CD4-positive, alpha-beta memory T cell (primary cell): ENCODE measurements at places on chromosomes 13 and 19. TPM values are rescaled to one million over a fixed set of nuclear protein-coding genes. Genes with fewer than 3 reads are reported as not detected.
A peak's percentile ranks its signal among the peaks of the same experiment; 100 is the strongest.

DOCK6 gene
- 0.64 TPM for total RNA-seq

DBP gene
- total RNA-seq, result 62.6 TPM

DNA sequence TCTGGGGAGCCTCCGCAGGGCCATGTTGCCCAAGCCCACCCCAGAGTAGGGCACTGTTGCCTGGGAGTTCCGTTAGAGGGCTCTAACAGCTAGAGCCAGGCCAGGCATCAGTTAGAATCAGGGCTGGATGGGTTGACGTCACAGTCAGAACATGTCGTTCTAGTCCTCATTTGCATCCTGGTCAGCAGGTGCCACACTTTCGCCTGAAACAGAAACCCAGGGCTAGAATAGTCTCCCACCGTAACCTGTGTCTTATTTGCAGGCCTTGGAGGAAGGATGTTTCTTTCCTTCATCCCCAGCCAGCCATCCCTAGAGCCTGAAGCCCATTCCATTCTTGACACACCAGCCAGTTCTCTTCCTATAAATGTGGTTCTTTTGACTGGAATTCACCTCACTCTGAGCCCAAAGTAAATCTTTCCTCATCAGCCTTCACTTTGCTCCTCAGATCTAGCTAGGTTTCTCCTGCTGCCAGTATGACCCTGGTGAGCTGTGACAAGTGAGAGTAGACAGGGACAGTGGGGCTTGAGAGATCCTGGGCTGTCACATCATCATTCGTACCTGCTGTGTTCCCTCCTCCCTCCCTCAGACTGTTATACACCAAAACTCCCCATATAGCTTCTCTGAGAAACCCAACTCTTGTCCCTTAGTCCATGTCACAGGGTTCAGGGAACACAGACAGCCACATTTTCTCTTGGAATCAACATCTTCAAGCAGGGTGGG lies 12.2 kb upstream of the CCDC97 start:
- H3K36me3 ChIP-seq, result peaks cover 77% of the 10 kb centered on the region
- no peak overlapping the region for H3K4me3 ChIP-seq
- H3K4me1 ChIP-seq, result peaks cover 78% of the 10 kb centered on the region
- no peaks in the 10 kb centered on the region for H3K27me3 ChIP-seq

- no peaks in the 10 kb centered on the region for H3K36me3 ChIP-seq
- no peak overlapping the region for H3K4me3 ChIP-seq
- H3K4me1 ChIP-seq, result no peaks in the 10 kb centered on the region
- H3K27ac ChIP-seq, result no peak overlapping the region
- DNase-seq, result no peak
Measured at GRCh38 chr13:91144054-91144453, 203.4 kb upstream of the MIR17HG start.

DNA sequence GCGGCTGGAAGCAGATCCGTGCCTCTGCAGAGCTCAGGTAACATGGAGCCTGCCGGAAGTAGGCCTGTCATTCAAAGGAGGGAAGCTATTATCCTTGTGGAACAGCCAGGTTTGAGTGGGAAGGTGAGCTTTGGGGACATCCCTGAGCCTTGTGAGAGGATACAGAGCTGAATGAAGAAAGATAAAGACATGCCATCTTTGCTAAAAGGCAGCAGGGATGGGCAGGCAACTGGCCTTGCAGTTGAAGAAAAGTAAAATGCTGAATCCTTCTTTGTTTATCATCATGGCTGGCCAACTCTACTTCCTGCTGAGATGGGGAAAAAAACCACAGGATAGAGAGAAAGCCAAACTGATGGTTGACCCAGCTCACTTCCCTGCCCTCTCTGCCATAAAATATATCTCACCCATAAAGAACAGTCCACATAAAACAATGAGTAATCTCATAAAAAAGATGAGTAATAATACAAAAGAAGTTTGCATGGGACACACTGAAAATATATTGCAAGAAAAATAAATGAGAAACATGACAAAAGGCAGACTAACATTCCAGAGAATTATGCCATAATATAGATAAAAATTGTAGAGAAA lies 226.3 kb downstream of the DLEU7 start:
- H3K27me3 ChIP-seq, result no peaks in the 10 kb centered on the region
- H3K4me1 ChIP-seq, result no peaks in the 10 kb centered on the region
- no peak for DNase-seq
- no peaks in the 10 kb centered on the region for H3K36me3 ChIP-seq

GRCh38 chr13:33676045-33676989 lies 141.6 kb upstream of the RFC3 start:
- peaks cover 17% of the 10 kb centered on the region for H3K4me1 ChIP-seq
- H3K27me3 ChIP-seq, result no peaks in the 10 kb centered on the region
- no peak overlapping the region for H3K4me3 ChIP-seq
- DNase-seq, result no peak

- H3K27ac ChIP-seq, result no peak overlapping the region
- no peaks in the 10 kb centered on the region for H3K27me3 ChIP-seq
- H3K4me1 ChIP-seq, result no peaks in the 10 kb centered on the region
- no peak for DNase-seq
- no peak overlapping the region for H3K4me3 ChIP-seq
Measured at GRCh38 chr13:94658926-94659597, 53.3 kb downstream of the SOX21 start.

DNA sequence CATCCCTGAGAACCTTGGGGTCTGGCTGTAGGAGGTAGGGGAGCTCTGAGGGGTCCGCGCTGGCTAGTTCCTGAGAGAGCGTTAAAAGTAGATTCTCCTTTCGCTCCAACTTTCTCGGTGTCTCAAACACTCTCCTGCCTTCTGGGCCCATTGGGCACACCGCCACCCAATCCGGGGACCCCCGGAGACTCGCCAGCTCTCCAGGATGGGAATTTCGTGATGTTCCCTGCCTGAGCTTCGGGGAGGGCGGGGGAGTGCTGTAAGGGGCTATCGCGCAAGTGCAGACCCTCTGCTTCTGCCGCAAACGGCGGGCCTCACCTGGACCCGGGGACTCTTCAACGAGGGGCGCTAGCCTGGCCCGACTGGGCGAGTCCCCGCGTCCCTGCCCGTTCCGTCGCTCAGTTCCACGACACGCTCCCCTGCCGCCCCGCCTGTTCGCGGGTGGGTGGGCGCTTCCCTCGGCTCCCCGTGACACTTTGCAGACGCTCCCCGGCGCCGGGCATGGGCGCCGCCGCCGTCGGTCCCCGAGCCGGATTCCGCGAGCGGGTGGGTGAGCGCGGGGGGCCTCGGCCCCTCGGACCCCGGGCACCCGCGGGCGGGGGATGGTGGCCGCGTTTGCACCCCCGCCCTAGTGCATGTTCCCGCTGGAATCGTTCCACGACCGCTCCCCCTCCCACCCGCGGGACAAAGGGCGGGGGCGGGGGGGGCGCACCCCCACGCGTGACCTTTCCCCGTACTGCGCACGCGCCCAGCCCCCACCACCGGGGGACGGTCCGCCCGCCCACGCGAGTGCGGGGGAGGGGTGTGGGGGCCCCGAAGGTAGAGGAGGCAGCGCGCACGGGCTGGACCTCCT lies at the start of gene CCDC106:
TSS of gene CCDC106 (plus strand) at position 481 of the 853 bp plus-strand sequence. CDS start 835 bp downstream, outside the sequence.
- peaks cover 7% of the 10 kb centered on the region for H3K36me3 ChIP-seq
- H3K4me1 ChIP-seq, result peaks cover 31% of the 10 kb centered on the region
- H3K27ac ChIP-seq, result peak within 1 kb of the TSS; percentile 49
- H3K27me3 ChIP-seq, result no peaks in the 10 kb centered on the region
- peak; percentile 41 for DNase-seq
- H3K4me3 ChIP-seq, result peak within 1 kb of the TSS; percentile 42
